Breast epithelium (tissue), 4 donors: ENCODE measurements at places on chromosomes 4 and X.

- no peak for DNase-seq
Measured at GRCh38 chr4:138770818-138771217, 244.8 kb upstream of the NOCT start.

GRCh38 chrX:276581-277201 is 4.5 kb upstream of the PLCXD1 start:
- peak; percentile 84 for DNase-seq

GRCh38 chrX:70479247-70479921 is 34.7 kb downstream of the DLG3 start:
- DNase-seq: no peak

- peak; percentile 58 for DNase-seq
Measured at GRCh38 chrX:40415675-40416074, 165.1 kb upstream of the ATP6AP2 start.

- no peak for DNase-seq
Measured at GRCh38 chr4:142406499-142406835, 439.6 kb downstream of the INPP4B start.

DNA sequence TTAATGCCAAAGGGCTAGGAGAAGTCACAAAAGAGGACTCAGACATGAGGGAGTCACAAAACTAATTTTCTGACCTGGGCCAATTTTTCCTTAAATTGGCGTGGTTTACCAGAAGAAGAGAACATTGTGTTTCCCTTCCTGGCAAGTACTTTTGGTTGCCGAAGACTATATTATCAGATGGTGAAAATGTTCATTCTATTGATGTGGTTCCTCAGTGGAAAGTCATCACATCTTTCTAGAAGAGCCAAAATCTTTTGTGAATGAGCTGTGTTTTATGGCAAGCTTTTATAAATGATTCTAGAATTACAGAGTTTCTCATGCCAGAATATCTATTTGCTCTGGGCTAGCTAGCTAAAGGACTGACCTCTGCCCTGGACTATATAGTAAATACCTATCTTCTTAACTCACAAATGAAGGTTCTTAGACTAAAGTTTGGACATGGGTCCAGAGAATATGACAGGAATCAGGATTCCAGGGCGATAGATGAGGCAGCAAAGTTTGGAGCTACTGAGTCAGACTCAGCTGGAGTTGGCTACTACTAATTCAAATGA is 288.9 kb downstream of the IL1RAPL2 start:
- no peak for DNase-seq

DNA sequence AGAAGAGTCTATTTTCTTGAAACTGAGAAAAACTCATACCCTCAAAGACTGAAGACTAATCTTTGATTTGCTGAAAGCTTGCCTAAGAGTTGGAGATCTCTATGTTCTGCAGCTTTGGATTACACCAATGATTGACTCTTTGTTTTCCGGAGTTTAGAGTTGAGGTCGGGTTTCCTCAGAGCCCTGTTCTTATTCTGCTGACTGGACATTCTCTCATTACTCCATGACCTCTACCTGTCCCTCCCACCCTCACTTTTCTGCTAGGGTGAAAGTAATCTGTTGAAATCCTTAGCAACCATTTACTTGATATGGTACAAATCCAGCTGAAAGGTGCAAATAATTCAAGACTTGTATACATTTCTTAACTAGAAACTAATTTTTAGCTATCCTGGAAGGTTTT is 421.5 kb upstream of the FRG1 start:
- no peak for DNase-seq

DNA sequence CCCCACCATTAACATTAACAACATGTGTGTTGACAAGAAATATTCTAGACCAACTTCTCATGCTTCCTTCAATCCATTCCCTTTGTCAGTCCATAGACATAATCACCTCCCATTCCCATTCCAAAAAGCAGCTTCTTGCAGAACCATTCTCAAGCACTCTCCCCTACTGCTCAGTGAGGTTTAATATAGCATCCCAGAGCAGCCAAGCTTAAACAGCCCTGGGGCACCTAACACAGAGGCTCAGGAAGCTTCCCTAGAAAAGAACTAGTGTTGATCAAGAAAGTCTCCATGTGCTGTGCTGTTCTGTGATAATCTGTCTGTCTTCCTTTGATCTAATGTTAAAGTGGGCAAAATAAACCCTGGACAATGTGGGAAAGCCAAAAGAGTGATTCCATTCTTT is 174.2 kb upstream of the NOCT start:
- DNase-seq: no peak

GRCh38 chr4:189869236-189869635 is 71.4 kb upstream of the FRG1 start:
- no peak for DNase-seq

- no peak for DNase-seq
Measured at GRCh38 chr4:78296261-78296660, 239.1 kb downstream of the FRAS1 start.

DNA sequence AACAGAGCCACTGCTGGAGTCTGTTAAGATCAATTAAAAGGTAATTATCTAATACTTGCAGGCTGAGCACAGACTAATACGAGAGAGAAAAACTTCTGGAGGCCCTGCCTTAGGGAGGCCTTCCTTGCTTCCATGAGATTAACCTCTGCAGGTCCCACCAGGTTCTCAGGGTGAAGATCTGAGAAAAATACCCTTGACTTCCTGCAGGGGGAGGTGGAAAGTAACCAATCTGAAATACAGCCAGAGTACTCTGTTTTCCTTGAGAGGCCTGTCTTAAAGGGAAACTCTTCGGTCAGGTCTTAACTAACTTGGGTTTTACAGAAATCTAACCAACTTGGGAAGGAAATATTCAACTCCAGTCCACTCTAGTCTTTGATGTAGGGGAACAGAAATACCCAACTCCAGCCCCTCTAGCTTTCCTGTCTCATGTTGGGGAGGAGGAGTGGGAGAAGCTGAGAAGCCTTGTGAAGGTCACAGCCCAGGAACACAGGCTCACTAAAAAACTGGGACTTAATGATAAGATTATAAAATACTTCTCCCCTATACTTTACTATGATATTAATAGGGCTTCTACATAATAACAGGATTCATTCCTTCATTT is 77.1 kb downstream of the TBCK start:
- no peak for DNase-seq

DNA sequence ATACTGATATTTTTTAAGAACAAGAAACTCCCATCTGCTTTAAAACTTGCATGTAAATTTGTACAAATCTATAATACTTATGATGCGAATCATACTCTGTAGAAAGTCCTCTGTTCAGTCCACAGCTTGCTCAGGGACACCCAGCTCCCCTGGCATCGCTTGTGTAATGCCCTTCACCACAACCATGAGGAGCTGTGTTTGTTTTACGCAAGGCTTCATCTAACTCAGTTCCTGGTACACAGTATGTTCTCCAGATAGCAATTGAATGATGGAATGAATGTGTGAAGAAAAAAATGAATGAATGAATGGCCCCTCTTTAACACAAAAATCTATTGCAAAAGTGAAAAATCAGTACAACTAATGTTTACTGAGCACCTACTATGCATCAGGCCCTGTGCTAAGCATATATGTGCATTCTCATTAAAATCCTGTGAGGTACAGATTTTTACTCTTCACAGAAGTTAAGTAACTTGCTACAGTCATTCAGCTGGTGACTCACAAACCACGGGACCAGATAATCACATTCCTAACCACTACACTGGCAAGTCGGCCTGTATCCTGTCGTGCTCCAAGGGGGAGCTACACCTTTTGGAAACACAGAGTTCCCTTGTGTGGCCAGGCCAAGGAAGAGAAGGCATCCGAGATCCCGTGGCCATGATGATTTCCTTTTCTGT is 58.7 kb upstream of the KDR start:
- no peak for DNase-seq

- DNase-seq: no peak
Measured at GRCh38 chrX:13579661-13580060, 10.3 kb downstream of the EGFL6 start.
